ENCODE measurements at places on chromosomes 12 and 14.

DNA sequence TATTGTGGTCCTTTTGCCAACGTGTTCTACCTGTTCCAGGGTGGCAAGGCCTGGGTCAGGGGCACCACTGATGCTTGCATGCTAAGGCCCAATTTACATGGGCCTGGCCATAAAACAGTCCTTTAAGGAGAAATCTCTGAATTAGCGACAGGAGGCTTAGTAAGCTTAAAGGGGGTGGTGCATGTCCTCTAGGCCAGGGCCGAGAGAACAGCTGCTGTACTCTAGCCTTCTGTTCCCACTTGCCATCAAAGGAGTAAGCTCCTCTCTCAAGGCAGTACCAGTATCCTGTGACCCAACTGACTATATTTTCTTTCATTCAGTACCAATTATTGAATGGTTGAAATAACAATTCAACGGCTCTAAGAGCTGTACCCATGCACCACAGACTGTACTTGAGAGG is 67.7 kb upstream of the ZDHHC17 start:
- DNase-seq: no peak

DNA sequence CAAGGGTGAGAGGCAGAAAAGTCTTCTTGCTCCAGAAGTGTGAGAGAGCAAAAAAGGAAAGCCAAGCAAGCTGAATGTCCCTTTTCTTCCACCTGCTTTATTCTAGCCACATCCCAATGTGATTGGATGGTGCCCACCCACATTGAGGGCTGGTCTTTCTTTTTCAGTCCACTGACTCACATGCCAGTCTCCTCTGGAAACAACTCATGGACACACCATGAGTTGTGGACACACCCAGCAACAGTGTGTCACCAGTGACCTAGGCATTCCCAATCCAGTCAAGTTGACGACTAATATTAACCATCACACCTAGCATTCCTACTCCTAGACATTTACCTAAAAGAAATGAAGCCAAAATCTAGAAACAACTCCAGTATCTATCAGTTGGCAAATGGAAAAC is 7.2 kb upstream of the DICER1 start:
- no peak for DNase-seq

- DNase-seq: peak; percentile 60
Measured at GRCh38 chr14:77037215-77037937, 8.9 kb upstream of the IRF2BPL start.

DNA sequence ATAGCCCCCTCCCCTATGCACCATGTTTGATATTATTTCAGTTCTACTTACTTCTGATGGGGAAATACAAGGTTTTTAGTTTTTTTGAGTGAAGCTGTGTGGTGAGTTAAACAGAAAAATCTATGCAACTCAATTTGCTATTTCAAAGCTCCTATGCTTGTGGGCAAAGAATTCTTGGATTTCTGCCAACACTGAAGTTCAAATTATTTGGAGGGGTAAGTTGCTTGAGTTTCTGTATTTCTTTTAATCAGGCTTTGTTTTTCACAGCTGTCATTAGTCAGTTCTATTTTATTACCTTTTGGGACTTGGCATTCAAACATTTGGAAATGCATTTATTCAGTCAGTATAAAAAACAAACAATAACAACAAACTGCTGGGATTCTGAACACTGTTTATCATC is 407.5 kb upstream of the MGAT4C start:
- no peak for DNase-seq

GRCh38 chr12:104420868-104421267 is 35.9 kb upstream of the CHST11 start:
- peak; percentile 47 for DNase-seq

DNA sequence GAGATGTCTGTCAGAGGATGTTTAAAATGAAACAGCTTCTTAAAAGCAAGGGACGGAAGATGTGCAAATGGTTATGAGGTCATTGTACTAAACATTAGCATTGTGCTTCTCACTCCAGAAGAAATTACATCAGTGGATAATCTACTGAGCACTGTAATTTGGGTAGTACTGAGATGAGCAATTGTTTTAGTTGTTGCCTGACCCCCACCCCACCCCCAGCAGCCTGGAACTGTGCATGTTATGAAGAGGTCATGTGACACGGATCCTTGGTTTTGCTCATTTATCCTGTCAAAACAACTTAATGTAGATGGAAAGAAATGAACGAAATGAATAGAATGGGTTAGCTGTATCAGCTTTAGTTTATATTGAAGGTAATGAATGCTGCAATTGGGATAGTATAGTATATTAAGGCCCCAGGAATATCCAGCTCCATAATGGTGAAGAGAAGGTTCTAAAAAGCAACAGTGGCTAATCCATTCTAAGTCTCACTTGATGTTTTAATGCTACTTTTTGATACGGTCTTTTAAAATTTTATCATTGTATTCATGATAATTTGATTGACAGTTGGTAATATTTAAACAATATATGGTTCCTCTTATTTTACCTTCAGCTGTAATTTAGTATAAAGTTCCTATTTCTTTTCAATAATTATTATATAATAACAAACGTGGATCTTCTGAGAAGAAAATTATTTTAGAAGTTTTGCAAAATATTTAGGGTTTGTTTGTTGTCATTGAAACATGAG is 58.5 kb downstream of the WNK1 start:
- no peak for DNase-seq

- DNase-seq: no peak
Measured at GRCh38 chr12:71940068-71940467, 1.4 kb downstream of the TPH2 start.
